ENCODE measurements at places on chromosomes 12 and 14. TPM values are rescaled to one million over a fixed set of nuclear protein-coding genes. Genes with fewer than 3 reads are reported as not detected.

Gene A2ML1
- total RNA-seq, result not detected

DNA sequence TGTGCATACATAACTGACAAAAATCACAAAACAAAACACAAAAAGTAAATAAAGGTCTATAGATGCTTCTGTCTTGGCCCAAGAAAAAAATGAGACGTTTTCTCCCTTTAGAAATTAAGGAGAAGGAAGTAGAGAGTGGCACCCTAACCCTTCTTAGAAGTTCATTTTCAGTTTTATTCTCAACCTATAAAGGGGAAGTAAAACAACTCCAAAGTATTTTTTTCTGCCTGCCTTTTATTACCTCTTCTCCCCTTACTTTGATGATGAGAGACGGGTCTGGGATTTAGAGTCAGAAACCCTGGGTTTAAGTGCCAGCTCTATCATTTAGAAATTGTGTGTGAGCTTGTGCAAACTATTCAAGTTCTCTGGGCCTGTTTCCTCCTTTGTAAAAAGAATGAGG, 2.8 kb downstream of the PRIM1 start:
- no peak for DNase-seq

DNA sequence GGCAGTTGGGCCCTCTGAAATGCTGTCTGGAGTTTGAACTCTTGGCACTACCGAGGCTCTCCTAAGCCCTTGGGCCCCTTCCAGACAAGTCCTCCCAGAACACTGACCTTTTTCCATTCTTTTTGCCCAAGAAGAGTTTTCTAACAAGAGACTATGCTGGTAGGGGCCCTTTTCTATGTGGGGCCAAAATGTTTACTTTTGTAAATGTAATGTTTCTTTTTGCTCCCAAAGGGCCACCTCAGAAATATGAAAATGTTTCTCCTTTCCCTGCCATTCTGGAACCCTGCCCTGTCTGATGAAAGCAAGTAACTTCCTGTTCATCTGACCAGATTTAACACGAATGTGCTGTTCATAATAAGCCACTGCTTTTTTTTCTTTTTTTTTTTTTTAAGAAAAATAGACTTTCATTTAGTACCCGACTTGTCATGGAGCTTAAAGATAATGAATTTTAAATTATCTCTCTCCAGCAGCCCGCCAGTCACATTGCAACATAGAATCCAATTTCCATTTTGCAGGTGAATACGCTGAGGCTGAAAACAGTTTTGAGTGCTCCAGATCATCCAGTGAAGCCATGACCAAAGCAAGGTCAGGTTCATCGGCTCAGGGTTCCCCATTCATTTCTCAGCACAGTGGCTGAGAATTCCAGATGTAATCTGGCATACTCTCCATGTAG, 169.9 kb downstream of the DPF3 start:
- no peak for DNase-seq

DNA sequence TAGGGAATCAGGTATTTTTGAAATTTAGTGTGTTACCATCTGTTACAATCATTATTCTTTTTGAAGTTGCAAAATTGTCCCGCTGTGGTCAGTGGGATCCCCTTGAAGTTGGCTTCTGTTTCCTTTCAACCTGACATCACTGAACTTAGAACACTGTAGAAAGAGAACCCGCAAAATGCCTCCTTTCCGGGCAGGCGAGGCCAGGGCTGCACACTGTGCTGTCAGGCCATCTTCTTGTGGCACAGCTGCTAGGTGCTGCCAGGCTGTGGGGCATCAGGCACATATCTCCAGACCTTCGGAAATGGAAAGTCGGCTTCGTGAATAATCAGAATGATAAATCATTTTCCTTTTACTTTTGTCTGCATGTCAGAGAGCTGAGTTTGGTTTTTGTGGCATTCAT, 103.5 kb downstream of the GLT1D1 start:
- no peak for DNase-seq

DNA sequence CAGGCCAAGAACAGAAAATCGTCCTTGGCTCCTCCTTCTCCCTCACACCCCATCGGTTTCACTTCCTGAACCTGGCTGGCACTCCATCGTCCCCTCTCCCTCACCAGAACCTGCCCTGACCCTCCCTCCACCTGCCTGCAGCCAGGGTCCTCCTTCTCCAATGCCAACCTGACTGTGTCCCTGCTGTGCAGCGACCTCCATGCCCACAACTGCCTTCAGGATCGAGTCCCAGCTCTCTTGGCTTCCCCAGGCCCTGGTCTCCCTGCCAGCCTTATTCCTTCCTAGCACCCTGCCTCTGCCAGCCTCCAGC, 19.8 kb downstream of the HVCN1 start:
- DNase-seq, result no peak
